ENCODE measurements at places on chromosomes 11 and 22.

GRCh38 chr22:44972363-44973083 is 37.3 kb downstream of the PHF21B start:
- DNase-seq: no peak

DNA sequence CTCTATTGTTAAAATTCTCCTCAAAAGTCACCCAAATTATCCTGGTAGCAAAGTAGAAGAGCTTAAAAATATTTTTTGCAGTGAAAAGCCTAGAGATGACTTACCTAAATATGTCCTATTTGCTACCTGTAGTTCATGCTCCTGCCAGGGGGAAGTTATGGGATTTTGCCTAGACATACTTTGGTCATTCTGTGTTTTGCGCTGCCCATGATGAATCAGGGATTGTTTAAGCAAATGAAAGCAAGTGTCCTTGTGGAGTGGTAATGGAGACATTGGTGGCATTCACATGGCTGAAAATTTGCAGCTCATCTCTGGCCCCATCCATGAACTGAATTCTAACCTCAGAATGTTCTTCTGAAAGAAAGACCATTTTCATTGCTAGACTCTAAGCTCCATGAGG is 14.6 kb upstream of the SESN3 start:
- no peak for DNase-seq

DNA sequence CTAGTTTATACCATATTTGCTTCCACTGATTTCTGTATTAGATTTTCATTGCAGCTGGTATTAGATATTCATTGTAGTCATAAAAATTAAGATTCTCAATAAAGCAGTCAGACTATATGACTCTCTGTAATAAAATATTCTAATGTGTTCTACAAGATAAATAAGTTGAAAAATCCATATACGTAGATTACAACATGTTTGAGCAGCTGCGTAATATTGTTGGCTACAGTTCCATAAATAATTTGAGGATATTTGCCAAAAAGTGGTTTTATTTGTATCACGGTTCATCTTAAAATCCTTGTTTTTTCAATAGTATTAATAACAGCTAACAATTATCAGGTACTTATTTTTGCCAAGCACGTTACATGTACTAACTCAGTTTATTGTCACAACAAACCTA is 668.6 kb upstream of the CCDC90B start:
- no peak for DNase-seq

- DNase-seq: no peak
Observed at GRCh38 chr22:19645391-19645790, 68.9 kb upstream of the SEPTIN5 start.

DNA sequence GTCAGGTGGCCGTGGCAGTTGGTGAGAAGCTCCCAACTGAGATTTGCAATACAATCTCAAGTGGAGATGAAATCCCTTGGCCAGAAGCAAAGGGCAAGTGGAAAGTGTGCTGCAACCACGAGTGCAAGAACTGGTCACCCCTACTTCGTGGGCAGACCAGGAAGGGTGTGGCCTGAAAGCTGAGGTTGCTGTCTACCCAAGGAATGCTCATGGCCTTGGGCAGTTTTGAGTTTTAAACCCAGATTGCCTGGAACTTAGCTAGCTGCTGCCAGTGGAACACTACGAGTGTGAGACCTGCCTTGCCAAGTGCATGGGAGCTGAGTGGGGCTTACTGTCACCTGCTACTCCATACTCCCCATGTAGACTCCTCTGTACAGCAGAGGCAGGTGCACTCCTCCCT is 113.3 kb upstream of the FAT3 start:
- DNase-seq: no peak

DNA sequence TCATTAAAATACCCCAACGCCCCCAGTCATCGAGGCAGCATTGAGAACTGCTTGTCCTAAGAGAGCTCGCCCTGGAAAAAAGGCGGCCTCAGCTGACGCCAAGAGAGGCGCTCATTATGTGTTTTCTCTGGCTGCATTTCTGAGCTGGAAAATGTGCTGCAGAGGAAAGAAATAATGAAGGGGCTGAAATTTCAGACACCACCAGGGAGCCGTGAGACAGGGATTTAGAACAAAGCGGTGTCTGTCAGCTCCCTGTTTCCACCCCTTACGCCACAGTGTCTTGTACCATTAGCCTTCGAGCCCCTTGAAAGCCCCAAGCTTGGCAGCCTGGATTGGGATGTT is 14.4 kb downstream of the USH1C start:
- no peak for DNase-seq
